Stimulated activated CD8-positive, alpha-beta memory T cell treated with anti-CD3 and anti-CD28 coated beads, Interleukin-7, amount 100 ng/mL, for 24 hours (primary cell): ENCODE measurements at places on chromosomes 4 and X.

DNA sequence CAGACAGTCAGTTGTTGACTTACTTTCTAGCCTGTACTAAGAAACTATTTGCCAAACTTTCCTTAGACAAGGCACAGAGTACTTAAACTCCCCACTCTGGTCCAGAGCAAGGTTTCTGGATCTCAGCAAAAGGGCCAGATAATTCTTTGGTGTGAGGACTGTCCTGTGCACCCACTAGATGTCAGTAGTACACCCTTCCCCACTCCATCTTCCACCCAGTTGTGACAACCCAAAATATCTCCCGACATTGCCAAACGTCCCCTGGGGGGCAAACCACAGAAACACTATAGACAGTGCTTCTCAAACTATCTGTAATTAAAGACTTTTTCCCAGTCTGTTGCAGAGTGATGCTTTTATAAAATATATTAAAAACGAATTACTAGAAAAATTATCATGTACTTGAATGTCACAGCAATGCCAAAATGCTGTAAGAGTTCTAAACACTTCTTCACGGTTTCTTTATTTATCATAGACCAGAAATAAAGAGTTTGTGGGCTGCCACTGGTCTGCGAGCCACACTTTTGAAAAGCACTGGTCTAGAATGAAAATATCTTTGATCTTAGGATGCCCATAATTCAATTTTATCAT, 203.5 kb downstream of the PRDM5 start:
- DNase-seq, result no peak

DNA sequence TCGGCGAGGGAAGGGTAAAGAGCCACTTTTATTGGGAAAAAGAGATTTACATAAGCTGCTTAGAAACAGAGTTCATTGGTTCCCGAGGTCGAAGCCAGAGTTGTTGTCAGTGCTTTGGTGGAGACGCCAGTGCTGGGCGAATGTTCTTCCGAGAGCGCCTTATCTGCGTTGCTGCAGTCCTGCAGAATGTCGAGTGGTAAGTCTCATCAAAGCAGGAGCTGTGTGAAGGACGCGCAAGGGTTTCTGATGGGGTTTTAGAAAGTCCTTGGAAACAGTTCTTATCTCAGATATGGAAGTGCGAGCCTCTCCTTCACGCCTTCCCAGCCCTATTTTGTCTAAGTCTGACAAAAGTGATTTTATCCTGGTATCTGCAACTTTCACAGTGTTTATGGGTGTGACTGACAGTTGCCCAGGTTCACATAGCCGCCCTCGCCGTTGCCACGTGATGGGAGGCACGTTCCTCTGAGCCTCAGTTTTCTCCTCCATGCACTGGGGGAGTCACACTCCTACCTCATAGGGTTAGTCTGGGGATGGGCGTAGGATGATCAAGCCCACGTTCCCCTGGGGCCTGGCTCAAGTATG, 47.3 kb upstream of the NSG1 start:
- no peak for DNase-seq

- no peak for DNase-seq
Measured at GRCh38 chr4:78171482-78171881, 114.4 kb downstream of the FRAS1 start.

- DNase-seq, result no peak
Measured at GRCh38 chrX:154000051-154000450, 19.7 kb downstream of the IRAK1 start.

GRCh38 chr4:60315586-60315985, 884.5 kb upstream of the ADGRL3 start:
- no peak for DNase-seq

GRCh38 chrX:106874075-106874474, 29.1 kb downstream of the RIPPLY1 start:
- DNase-seq, result no peak

GRCh38 chrX:152640034-152640818, 2.5 kb downstream of the GABRQ start:
- DNase-seq, result no peak

DNA sequence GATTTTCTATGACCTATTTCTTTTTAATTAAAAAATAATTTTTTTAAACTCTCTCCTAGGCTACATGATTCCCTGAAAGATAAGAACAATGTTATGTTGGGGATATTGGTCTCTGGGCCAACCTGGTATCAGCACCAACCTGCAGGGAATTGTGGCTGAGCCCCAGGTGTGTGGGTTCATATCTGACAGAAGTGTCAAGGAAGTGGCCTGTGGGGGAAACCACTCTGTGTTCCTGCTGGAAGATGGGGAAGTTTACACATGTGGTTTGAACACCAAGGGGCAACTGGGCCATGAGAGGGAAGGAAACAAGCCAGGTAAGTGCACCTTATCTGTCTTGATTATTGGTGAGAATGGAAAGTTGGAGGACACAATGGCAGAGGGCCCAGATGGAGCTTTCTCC, 13.5 kb downstream of the HERC3 start:
- DNase-seq, result no peak

GRCh38 chr4:53593765-53594164, 2.5 kb upstream of the LNX1 start:
- no peak for DNase-seq

- DNase-seq, result no peak
Measured at GRCh38 chr4:183081116-183081469, 18.0 kb upstream of the WWC2 start.

GRCh38 chr4:86330961-86331742, 28.7 kb downstream of the MAPK10 start:
- no peak for DNase-seq

- DNase-seq, result no peak
Measured at GRCh38 chrX:112785344-112785743, 55.3 kb downstream of the AMOT start.

DNA sequence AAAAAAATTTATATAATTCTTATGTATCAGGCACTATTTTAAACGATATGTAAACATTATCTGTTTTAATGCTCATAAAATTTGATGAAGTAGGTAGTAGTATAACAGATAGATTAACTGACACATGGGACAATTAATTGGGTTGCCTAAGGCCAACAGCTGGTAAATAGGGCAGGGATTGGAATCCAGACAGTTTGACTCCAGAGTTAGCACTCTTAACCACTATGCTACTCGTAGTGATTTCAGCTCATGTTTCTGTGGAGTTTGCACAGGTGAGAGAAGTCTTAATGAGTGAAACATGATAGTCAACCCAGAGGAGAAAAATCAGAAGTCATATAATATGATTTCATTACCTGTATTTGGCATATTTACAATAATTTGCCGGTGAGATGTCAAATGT, 126.0 kb upstream of the WDFY3 start:
- DNase-seq, result no peak

DNA sequence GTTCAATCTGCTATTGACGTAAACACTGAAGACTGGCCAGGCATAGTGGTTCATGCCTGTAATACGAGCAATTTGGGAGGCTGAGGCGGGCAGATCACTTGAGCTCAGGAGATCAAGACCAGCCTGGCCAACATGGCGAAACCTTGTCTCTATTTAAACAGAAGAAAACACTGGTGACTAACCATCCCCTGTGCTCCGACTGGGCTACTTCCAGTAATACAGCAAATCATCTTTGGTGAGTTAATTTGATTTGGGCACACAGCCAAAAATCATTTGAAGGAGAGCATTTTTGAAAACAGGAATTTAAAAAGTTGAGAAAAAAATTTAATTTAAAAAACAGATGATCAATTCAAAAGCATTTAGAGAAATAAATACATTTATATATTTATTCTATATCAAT, 52.0 kb downstream of the SEC24D start:
- DNase-seq, result no peak

GRCh38 chrX:11755724-11756123, 2.3 kb upstream of the MSL3 start:
- DNase-seq, result no peak

DNA sequence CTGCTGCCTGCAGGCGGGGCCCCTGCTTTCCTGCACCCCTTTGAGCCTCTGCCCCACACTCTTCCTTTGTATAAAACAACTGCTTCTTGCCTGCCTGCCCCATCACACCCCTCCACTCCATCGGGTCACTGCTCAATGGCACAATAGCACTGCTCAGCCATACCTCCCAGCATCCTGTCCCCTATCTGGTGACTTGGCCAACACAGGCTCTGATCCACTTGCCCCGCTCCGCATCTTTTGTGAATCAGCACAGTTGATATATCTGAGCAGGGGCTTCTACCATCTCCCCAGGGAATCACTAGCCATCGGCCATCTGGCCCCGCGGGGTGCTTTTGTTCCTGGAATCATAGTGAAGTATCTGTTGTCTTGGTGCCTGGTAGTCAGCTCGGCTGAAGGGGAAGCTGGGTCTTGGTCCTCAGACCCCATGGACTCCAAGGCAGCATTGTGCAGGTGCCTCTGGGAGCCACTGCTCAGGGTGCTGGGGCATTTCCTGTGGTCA, 45.3 kb downstream of the MAP7D3 start:
- DNase-seq, result no peak

- no peak for DNase-seq
Measured at GRCh38 chr4:103365285-103365684, 167.1 kb upstream of the CENPE start.

- DNase-seq, result no peak
Measured at GRCh38 chrX:67953658-67954057, 409.8 kb downstream of the AR start.

DNA sequence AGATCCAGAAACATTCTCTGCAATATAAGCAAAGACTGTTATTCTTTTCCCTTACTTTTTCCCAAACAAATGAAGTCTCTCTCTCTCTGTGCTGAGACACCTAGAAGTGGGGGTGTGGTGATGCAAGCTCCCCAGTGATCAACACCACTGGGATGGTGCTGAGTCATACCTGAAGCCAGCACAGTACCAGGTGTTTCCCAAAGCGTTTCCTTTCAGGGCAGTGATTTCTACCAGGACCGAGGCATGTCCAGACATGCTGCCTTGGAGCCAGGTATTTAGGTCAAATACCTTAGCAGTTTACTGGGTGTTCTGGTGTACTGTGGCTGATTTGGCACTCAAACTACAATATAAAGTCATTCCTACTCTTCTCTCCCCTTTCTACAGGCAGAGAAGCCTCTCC, 726.5 kb downstream of the FAM133A start:
- DNase-seq, result no peak

GRCh38 chrX:135416546-135416945, 5.2 kb upstream of the SMIM10L2A start:
- no peak for DNase-seq

DNA sequence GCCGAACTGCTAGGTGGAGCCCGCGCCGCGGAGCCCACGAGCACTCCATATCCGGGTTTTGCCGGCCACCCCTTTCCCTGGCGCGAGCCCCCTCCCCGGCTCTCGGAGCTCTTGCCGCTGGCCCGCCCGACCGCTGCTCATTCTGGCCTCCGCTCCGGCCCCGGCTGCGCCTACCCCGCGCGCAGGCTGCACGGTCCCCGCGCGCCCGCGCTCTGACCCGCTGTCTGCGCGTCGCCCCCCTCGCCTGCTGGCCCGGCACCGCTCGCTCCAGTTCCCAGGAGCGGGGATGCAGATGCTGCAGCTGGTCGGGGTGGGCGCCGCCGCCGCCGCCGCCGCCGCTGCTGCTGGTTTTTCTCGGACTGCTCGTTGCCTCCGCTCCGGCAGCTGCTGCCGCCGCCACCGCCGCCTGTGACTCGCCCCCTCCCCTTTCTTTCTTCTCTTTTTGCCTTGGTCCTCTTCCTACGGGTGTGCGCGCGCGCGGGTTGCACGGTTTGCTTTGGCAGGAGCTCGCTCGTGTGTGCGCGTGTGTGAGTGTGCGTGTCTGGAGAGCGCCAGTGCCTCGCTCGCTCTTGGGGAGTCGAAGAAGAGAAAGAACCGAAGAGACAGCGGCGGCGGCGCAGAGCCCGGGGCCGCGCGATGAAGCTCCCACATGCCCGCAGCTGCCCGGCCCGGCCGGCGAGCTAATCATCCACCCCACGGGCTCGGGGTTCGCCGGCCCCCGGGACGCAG, at the start of gene ADGRL3:
ADGRL3 (plus strand) TSS at position 140 of the 729 bp plus-strand sequence.
- DNase-seq, result no peak

GRCh38 chr4:125105561-125105960, 209.2 kb upstream of the FAT4 start:
- no peak for DNase-seq

- DNase-seq, result no peak
Measured at GRCh38 chrX:68533656-68534055, 34.8 kb downstream of the YIPF6 start.

DNA sequence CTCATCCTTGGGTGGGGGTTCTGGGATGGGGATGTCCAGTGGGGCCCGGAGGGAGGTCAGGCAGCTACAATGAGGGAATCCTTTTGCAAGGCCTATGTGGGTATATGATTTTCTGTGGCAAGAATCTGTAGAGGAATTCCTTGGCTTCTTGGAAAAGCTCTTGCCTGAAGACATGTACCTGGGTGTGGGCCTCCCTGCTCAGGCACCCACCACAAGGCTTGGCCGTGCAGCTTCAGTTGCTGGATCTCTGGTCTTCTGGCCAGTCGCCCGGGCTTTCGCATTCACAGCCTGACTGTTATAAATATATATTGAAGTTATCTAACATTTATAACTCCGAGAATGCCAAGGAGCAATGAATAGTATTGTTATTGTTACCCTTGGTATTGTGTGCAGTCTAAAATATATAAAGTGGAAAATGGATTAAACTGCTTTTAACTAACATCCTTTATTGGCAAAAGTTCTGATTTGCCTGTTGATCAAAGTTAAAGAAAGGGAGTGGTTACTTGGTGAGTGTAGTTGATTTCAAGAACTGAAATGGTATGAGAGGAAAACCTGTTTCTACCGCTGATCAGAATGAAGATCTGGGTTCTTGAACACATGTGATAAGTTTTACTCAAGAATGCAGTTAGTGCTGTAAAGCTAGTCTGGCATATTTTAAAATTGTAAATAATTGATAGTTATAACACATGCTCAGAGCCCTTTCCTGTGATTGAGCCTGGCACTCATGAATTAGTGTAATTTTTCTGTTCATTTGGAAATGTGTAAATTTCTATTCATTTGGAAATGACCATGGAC, 36.0 kb downstream of the PTTG2 start:
- DNase-seq, result no peak

DNA sequence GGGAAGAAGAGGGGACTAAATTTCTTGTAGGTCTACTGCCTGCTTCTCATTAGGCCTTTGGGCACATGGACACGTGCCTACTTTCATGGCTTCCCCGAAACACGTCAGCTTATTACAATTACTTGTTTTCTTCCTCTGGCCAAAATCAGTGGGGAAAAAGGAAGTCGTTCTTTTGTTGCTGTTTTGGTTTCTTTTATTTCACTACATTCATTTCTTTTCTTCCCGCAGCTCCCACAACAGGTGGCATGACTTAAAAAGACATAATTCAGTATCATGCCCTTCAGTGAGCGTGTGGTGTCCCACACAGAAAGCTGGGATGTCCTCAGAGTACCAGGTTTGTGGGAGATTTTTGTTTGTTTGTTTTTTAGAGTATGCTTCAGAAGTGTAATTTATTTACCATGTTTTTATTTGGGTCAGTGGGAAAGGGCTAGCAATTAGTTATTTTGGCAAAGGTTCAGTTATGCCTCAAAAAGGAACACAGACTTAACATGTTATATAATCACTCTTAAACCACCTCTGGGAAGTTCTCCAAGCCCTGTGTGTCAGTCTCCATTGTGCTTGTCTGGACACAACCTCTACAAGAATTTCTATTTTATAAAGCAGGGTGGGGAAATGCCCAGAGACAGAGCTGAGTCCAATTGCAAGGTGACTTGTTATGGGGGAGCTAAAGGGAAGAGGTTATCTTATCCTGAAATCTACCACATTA, 44.2 kb upstream of the SPRY1 start:
- no peak for DNase-seq

- DNase-seq, result no peak
Measured at GRCh38 chr4:108033348-108033747, 43.7 kb downstream of the HADH start.

- no peak for DNase-seq
Measured at GRCh38 chr4:20284990-20285389, 33.3 kb downstream of the SLIT2 start.

- peak; percentile 50 for DNase-seq
Measured at GRCh38 chrX:102720237-102721168, at the start of gene GPRASP3. Gene GPRASP3 (plus strand): TSS chrX:102720743. CDS start chrX:102748996, 28,253 bp downstream.
